Breast epithelium (tissue), 4 donors: ENCODE measurements at places on chromosomes 13 and 19. TPM values are rescaled to one million over a fixed set of nuclear protein-coding genes. Genes with fewer than 3 reads are reported as not detected.

Gene SSC5D
- total RNA-seq = 7.2 TPM

Gene CERS1
- not detected for total RNA-seq

Gene KLK12
- total RNA-seq = not detected

Gene CLEC4G
- total RNA-seq = 1.3 TPM

Gene CEBPA
- 263 TPM for total RNA-seq

Gene IL11
- total RNA-seq = 0.29 TPM

Gene GRIK5
- not detected for total RNA-seq
